ENCODE measurements at places on chromosomes 6 and 20.

- DNase-seq, result no peak
Observed at GRCh38 chr20:20079102-20079784, 26.9 kb downstream of the CFAP61 start.

GRCh38 chr20:5000263-5001173 is 792 bp downstream of the SLC23A2 start:
- DNase-seq, result no peak

- DNase-seq, result no peak
Observed at GRCh38 chr6:49097116-49097515, 365.9 kb downstream of the MMUT start.

GRCh38 chr6:108080010-108080780 is 5.7 kb upstream of the OSTM1 start:
- no peak for DNase-seq

- no peak for DNase-seq
Observed at GRCh38 chr6:106053484-106054205, 32.5 kb upstream of the PRDM1 start.

DNA sequence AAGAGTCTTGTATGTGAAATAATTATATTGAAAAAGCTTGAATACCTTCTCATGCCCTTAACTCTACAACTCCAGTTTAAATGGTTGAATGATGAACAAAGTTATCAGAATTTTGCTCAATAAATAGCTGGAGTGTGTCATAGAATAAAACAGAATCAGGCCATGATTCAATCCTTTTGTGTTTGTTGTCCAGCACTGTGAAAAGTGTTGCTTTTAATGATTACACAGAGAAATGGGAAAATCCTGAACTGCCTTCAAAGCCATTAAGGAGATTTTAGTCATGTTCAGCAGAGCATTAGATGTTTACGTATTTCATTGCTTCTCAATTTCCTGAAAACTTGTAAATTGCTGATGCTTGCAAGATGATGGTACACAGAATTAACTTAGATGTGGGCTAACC is 262.9 kb upstream of the BTBD3 start:
- no peak for DNase-seq

Data from ascending aorta (tissue), 2 donors.